ENCODE measurements at places on chromosomes 1 and 21. TPM values are rescaled to one million over a fixed set of nuclear protein-coding genes. Genes with fewer than 3 reads are reported as not detected.

Gene SPOCD1
- total RNA-seq = 0.75 TPM

Gene KRTAP19-1
- not detected for total RNA-seq

Gene CCDC30
- total RNA-seq = 7.5 TPM

Gene EFNA3
- 14.6 TPM for total RNA-seq

Gene OR2M3
- not detected for total RNA-seq

DNA sequence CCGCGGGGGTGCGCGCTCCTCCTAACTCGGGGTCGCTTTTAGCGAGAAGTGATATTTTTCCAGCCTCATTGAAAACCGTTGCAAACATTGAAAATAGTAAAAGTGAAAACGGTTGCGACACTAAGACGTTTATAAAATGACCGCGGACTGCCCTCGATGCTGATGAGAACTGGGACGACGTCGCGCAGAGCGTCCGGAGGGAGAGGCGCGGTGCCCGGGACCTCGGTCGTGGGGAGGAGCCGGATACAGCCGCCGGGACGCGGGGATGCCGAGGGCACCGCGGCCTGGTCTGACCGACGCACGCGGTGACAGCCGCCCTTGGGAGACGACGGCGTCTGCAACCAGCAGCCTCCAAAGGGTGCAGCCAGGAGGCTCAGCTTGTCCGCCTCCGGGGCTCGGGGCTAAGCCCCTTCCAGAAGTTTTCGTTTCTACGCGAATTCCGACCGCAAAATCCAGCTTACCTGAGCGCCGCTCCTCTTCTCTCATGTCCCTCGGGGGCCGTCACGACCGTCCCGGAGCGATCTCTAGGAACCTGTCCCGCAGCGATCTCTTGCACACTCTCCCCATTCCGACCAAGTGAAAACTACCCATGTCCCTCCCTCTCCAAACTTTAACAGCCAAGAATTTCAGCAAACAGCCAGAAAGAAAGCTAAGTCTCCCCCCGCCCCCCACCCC, 144.4 kb upstream of the ETS2 start:
- peak overlapping the region; percentile 73 for H3K4me3 ChIP-seq
- peaks cover 16% of the 10 kb centered on the region for H3K4me1 ChIP-seq
- no peak for DNase-seq
- H3K27me3 ChIP-seq = peaks cover 93% of the 10 kb centered on the region
- no peaks in the 10 kb centered on the region for H3K36me3 ChIP-seq

GRCh38 chr21:39630191-39630591, 17.5 kb downstream of the B3GALT5 start:
- H3K4me1 ChIP-seq = peaks cover 3% of the 10 kb centered on the region
- DNase-seq = no peak
- H3K4me3 ChIP-seq = no peak overlapping the region
- H3K27ac ChIP-seq = no peak overlapping the region
- no peaks in the 10 kb centered on the region for H3K27me3 ChIP-seq

GRCh38 chr1:204479387-204480136, 15.0 kb downstream of the PIK3C2B start:
- H3K27me3 ChIP-seq = no peaks in the 10 kb centered on the region
- no peaks in the 10 kb centered on the region for H3K36me3 ChIP-seq
- H3K27ac ChIP-seq = peak overlapping the region; percentile 21
- peaks cover 32% of the 10 kb centered on the region for H3K4me1 ChIP-seq
- DNase-seq = no peak

GRCh38 chr1:182087304-182087703, 25.8 kb upstream of the ZNF648 start:
- no peaks in the 10 kb centered on the region for H3K27me3 ChIP-seq
- H3K4me1 ChIP-seq = peaks cover 26% of the 10 kb centered on the region

- peaks cover 9% of the 10 kb centered on the region for H3K4me1 ChIP-seq
- peaks cover 16% of the 10 kb centered on the region for H3K36me3 ChIP-seq
- no peaks in the 10 kb centered on the region for H3K27me3 ChIP-seq
- no peak for DNase-seq
- H3K4me3 ChIP-seq = no peak overlapping the region
These were observed 513.6 kb downstream of the USP25 start for GRCh38 chr21:16243396-16243795.

GRCh38 chr1:96076589-96076988, 645.0 kb upstream of the PTBP2 start:
- no peak overlapping the region for H3K4me3 ChIP-seq
- no peak for DNase-seq
- no peaks in the 10 kb centered on the region for H3K36me3 ChIP-seq
- H3K27me3 ChIP-seq = no peaks in the 10 kb centered on the region
- no peak overlapping the region for H3K27ac ChIP-seq
- H3K4me1 ChIP-seq = peaks cover 16% of the 10 kb centered on the region

GRCh38 chr21:18007121-18007520, 188.0 kb upstream of the C21orf91 start:
- H3K27me3 ChIP-seq = no peaks in the 10 kb centered on the region
- no peaks in the 10 kb centered on the region for H3K4me1 ChIP-seq
- H3K4me3 ChIP-seq = no peak overlapping the region
- DNase-seq = no peak
- no peaks in the 10 kb centered on the region for H3K36me3 ChIP-seq

GRCh38 chr1:72412286-72412685, 129.9 kb upstream of the NEGR1 start:
- H3K36me3 ChIP-seq = no peaks in the 10 kb centered on the region
- no peak overlapping the region for H3K4me3 ChIP-seq
- DNase-seq = no peak
- no peaks in the 10 kb centered on the region for H3K27me3 ChIP-seq
- no peak overlapping the region for H3K27ac ChIP-seq

DNA sequence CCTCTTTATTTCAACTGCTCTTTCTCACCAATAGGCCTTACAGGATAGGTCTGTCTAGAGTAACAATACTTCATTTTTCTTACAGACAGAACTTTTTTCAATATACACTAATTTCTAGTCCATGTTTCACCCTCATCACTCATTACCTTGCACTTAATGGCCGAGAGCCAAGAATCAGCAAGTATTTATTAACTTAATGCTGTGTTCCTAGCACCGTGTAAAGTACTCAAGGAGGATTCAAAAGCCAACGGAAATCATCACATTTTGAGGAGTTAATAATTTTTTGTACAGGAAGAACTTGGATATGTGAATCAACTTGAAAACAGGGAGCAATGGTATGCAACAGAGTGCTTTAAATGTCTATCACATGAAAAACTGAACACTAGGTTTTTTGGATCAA, 102.0 kb downstream of the PTPN14 start:
- H3K4me3 ChIP-seq = no peak overlapping the region
- H3K27ac ChIP-seq = peak overlapping the region; percentile 81
- H3K27me3 ChIP-seq = no peaks in the 10 kb centered on the region
- DNase-seq = no peak

Data from mesothelial cell of epicardium (in vitro differentiated cells).